ENCODE measurements at places on chromosomes 6 and 20.

- DNase-seq, result no peak
Observed at GRCh38 chr20:34110025-34110744, 1.9 kb downstream of the EIF2S2 start.

DNA sequence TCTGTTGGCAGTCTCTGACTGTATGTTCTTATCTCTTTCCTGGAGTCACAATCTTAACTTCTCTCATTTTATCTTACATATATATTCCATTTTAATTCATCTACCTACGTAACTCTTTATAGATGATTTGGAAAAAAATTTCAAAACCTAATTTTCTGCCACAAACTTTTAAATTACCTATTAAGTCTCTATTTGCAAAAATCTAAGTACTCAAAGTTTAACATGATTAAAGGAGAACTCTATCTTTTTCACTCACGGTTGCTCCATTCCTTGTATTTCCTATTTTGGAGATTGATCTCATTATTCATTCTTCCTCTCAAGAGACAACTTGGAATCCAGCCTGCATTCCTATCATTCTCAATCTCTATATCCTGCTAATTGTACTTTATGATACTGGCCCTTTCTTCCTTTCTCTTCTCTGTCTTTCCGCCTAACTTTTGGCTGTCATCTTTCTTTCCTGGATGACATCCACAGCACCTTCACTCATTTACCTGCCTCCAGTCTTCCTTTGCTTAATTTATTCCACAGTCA lies 1071.1 kb upstream of the CITED2 start:
- DNase-seq, result no peak

DNA sequence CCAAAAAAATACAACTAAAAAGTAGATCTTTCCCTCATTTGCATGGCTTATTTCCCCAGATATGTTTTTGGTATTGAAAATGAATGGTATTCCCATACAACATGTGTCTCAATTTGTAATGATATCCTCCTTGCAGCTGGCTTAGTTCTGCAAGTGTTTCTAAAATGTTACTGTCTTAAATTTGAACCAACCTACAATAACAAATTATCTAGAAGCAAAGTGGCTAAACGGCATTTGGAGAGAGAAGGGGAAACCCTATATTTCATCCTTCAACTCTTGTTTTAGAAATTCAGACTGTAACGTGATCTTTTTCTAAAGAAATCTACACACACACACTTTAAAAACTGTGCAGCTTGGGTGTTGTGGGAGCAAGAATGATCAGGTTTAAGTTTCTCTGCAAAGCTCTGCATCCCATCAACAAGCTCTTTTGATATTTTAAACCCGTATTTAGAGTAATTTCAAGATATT lies 153.0 kb downstream of the SOBP start:
- no peak for DNase-seq

GRCh38 chr6:31822036-31822821 lies 5.3 kb upstream of the HSPA1B start:
- peak; percentile 68 for DNase-seq

DNA sequence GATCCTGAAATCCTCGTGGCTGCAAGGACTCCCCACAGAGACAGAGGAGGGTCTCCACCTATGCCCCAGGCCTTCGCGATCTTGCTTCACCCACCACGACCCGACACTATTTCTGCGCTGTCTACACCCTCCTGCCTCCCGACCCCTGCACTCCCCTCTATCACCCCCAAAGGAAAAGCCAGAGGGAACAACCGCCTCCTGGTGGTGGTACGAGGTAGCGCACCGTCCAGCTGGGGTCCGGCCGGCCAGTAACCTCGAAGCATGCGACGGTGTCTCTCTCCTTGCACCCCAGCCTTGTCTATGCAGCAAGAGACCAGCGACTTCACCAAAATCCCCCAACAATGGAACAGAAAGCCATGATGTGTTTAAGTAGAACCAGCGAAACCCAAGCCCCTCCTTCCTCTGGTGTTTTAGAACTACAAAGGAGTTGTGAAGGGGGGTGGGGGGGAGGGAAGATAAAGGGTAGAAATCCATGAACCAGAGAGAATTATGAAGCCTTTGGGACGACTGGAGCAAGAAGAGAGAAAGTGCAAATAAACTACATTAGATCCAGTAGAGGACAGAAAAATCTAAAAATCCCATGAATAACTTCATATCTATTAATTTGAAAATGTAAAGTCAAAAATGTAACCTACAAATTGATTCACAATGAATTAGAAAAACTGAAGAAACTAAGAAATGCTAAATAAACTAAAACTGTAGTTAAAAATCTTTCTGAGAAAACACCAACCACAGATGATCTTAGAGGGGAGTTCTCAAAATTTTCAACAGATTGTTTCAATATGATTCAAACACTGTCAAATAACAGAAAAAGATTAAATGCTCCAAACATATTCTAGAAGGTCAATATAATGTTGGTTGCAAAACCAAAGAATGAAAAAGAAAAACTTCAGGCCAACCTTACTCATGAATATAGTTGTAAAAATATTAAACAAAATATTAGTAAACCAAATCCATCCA lies 168.0 kb downstream of the CDK19 start:
- DNase-seq, result no peak

DNA sequence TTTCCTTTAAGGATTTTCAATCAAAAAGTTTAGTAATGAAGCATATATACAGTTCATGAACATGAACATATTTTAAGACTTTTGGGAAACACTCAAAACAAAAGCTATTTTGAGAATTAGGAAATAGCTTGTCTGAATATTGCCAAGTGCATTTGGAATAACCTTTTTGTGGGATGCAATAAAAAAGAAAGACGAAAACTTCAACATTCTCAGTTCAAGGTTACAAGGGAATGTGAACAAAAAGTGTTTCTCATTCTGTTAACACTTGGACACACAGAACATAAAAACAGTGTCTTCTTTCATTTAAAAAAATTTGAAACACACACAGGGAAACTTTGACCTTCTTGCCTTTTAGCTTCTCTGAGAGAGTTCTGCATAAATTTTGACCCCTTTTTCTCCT lies 72.7 kb upstream of the TCF21 start:
- DNase-seq, result no peak

DNA sequence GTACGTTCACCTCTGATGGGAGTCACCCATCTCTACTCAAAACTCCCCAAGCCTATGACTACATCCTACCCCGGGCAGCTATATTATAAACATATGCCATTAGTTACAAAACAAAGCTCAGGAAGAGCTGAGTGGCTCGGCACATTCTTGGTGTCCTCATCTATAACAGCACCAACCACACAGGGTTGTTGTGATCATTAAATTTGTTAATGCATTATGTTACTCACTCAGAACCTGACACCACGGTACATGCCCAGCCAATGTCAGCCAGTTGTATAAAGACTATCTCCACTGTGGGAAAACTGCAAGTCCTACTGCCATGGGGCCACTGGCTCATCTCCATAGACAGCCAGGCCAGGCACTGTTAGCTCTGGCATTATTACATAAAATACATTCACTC lies 7.7 kb downstream of the CDK5RAP1 start:
- no peak for DNase-seq

DNA sequence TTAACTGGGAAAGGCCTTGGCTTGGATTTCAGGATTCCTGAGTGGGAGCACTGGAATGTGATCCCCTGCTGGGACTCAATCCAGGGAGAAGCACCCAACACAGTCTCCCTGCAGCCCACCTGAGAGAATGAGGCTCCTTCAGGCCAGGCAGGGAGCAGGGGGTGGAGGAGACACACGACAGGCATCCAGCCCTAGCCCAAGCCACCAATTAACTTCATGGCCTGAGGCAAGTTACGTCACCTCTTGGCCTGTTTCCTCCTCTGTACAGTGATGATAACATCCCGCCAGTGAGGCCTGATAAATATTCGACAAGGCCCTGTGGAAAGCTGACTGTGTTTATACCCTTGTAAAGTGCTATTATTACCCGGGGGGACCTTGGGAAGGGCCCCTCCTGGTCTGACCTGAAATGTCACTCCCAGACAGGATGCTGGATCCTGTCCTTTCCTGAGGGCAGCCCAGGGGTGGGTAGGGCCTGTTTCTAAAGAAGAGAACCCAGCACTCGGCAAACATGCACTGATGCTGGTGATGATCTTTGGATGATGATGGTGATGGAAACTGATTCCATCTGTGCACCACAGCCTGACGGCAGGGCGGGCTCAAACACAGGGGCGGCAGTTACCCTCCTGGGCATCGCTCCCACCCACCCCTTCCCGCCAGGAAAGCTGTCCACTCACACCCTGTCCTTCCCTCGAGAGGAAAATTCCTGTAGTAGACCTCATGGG lies 12.4 kb downstream of the FRS3 start:
- no peak for DNase-seq

- no peak for DNase-seq
Observed at GRCh38 chr6:99424022-99424421, 1.1 kb downstream of the PNISR start.
